ENCODE measurements at places on chromosomes 7 and 10. TPM values are rescaled to one million over a fixed set of nuclear protein-coding genes. Genes with fewer than 3 reads are reported as not detected.

LRRD1 gene
- not detected for polyA plus RNA-seq

STEAP2 gene
- 3.4 TPM for polyA plus RNA-seq

RSPH10B2 gene
- polyA plus RNA-seq: not detected

DNA sequence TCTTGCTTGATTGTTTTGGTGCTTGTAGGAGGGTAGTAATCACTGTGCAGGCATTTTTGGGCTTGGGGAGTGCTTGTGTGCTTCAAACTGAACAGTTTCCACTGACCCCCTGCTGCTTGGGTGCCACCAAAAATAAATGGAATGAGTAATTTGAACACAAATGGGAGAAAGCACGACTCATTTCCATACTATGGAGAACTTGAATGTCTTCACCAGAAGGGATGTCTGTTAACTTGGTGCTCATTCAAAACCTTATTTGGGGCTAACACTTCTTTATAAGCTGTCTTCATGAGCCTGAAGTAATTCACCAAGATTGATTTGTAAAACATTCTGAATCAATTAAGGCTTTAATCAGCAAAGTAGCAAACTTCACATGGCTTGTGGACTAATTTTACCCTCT is 560.3 kb downstream of the SDK1 start:
- H3K4me1 ChIP-seq: no peaks in the 10 kb centered on the region
- H3K27ac ChIP-seq: no peak overlapping the region

GRCh38 chr10:6299234-6299633 is 96.5 kb downstream of the PFKFB3 start:
- peak overlapping the region; percentile 89 for H3K27ac ChIP-seq
- DNase-seq: peak; percentile 89

DNA sequence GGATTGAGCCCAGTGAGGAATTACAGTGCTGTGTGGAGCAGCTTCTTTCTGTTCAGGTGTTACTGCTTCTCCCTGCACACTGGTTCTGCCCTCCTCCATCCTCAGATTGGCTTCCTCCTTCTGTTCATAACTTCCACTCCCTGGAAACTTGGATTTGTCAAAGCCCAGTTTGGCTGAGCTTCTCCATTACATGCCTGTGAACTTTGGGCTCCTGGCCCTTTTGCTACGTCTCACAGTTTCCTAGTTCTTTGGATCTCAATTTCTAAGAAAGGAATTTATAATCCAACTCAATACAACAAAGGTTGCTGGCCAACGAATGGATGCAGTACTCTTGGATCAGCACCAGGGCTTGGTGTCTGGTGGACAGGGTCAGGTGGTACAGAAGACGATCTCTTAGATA is 318.1 kb downstream of the RPS24 start:
- no peak overlapping the region for H3K4me3 ChIP-seq
- H3K27ac ChIP-seq: no peak overlapping the region
- no peaks in the 10 kb centered on the region for H3K36me3 ChIP-seq
- no peaks in the 10 kb centered on the region for H3K4me1 ChIP-seq

- no peak overlapping the region for H3K27ac ChIP-seq
- no peak for DNase-seq
- H3K4me1 ChIP-seq: peaks cover 6% of the 10 kb centered on the region
- no peak overlapping the region for H3K4me3 ChIP-seq
- H3K27me3 ChIP-seq: no peaks in the 10 kb centered on the region
These were observed 98.2 kb upstream of the NEBL start for GRCh38 chr10:20995123-20995987.

DNA sequence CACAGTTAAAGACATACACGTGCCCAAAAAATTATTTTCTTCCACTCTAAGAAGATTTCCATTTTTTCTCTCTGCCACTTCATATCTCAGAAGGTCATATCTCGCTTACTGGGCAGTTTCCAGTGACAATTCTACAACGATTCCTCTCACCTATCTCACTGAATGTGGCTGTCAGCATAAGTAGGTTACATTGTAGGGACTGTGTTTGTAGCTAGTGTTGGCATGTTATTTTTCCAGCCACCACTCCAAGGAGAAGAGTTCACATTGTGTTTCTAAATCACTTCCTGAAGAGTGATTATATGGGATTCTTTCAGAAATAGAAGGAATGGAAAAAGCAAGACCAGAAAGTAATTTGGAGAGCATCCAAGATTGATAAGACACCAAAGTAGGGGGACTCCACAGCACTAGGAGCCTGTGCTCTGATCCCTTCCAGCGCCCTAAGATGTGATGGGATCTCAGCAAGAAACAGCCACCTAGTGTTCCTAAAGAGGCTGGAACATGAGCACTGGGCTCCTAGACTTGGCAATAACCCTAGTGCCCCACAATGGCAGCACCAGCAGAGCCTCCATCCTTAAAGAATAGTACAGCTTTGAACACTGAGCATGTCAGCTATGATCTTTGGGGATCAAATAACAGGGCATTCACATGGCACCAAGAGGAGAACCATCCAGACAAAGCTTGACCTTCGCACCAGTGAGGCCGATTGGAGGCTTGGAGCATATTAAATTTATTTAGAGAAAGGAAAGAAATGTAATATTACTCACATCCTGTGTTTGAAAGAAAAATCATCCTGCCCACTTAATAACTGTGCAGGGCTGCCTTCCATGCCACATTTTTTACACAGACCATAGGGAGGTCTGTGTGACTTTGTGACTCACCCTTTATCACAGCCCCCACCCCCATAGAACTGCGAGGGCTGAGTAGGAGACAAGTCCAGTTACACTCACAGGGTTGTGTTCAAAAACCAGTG is 51.8 kb downstream of the CAV1 start:
- peaks cover 9% of the 10 kb centered on the region for H3K4me1 ChIP-seq
- H3K27me3 ChIP-seq: no peaks in the 10 kb centered on the region

DNA sequence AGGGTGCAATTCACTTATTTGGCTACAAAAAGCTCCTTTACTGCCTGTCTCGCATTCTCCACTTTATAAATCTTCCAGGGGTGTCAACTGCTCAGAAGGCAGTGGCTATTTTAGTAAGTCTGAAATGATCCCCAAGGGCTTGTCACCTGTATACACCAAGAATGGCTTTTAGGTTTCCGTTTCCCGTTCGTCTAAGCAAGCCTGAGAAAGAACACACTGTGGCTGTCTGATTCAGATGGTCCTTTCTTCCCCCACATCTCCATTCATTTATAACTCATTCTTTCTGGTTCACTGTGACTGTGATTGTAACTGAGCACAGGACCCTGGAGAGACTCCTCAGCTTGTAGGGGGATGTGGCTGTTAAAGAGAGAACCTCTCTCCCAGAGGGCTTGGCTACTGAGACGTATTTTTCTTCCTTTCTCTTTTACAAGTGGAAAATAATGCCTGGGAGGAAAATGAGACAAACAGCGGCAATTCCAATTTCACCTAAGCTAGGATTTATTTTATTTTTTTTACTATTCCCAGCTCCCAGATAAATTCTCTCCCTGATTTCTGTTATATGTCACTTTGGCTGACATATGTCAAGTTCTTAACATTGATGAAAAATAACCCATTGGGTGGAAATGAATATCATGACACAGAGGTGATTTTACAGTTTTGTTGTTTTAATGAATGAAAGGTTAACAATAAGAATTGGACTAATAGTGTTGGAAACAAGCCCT is 129.3 kb downstream of the FAM107B start:
- H3K4me3 ChIP-seq: no peak overlapping the region
- no peak for DNase-seq
- H3K27ac ChIP-seq: no peak overlapping the region
- H3K27me3 ChIP-seq: no peaks in the 10 kb centered on the region
- peaks cover 13% of the 10 kb centered on the region for H3K4me1 ChIP-seq

- no peaks in the 10 kb centered on the region for H3K36me3 ChIP-seq
- H3K27ac ChIP-seq: no peak overlapping the region
- H3K27me3 ChIP-seq: no peaks in the 10 kb centered on the region
- no peak for DNase-seq
These were observed 16.1 kb downstream of the CCDC186 start for GRCh38 chr10:114157912-114158311.

DNA sequence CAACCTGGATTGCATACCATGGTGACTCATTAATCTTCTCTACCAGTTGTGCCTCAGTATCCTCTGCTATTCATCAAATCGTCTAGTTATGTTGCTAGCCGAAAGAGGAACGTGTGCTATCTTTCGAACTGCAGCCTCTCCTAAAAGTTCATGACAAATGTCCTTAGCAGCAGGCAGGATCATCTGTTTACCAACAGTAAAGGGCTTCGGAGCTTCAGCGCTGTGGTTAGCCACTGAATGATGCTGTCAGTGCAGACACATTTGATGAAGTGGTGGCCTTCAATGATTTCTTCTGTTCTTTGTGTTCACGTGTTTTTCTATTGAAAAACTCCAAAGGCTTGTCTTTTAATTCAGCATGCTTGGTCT is 68.8 kb downstream of the CSTF2T start:
- H3K27me3 ChIP-seq: no peaks in the 10 kb centered on the region
- H3K27ac ChIP-seq: no peak overlapping the region
- DNase-seq: no peak

- no peaks in the 10 kb centered on the region for H3K36me3 ChIP-seq
- no peak overlapping the region for H3K4me3 ChIP-seq
- DNase-seq: no peak
- H3K4me1 ChIP-seq: peaks cover 6% of the 10 kb centered on the region
- H3K27me3 ChIP-seq: no peaks in the 10 kb centered on the region
These were observed 888.2 kb downstream of the LRMDA start for GRCh38 chr10:76319661-76320060.

GRCh38 chr7:85287106-85287825 is 100.4 kb upstream of the SEMA3D start:
- no peaks in the 10 kb centered on the region for H3K27me3 ChIP-seq
- DNase-seq: peak; percentile 6

DNA sequence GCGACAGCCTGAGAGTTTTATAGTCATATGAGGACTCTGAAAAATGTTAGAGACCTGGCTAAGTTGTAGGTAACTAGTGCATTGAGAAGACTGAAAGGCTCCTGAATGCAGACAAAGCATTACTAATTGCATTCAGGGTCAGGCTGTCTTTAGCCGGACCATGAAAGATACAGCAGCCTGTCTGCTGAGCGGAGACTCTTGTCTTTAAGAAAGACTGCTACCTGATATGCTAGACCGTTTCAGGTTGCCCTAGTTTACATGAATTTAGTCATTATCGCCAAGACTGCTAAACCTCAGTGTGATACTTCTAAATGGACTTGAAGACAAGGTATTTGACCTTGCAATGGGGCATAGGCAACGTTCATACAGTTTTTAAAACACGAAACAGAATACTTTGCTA is 81.2 kb downstream of the BMPR1A start:
- no peak overlapping the region for H3K4me3 ChIP-seq
- H3K36me3 ChIP-seq: no peaks in the 10 kb centered on the region
- H3K27ac ChIP-seq: no peak overlapping the region
- no peaks in the 10 kb centered on the region for H3K27me3 ChIP-seq
- H3K4me1 ChIP-seq: no peaks in the 10 kb centered on the region

DNA sequence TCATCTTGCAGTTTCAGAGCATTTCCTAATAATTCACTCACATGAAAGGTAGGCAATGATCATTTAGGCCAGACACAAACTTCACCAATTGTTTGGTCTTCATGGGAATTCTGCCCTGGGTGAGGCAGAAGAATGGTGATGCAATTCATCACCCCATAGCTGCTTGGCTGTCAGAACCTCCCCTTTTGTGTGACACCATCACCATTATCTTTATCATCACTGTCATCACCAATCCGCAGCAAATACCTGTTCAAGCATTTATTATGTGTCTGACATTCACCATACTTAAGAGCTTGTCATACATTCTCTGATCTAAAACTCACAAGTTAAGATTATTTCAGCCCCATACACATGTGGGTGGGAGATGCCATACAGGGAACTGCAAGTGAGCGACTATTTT is 799.5 kb upstream of the LRRN3 start:
- H3K27ac ChIP-seq: no peak overlapping the region
- H3K4me1 ChIP-seq: no peaks in the 10 kb centered on the region
- DNase-seq: no peak
- H3K27me3 ChIP-seq: no peaks in the 10 kb centered on the region
- no peak overlapping the region for H3K4me3 ChIP-seq
- no peaks in the 10 kb centered on the region for H3K36me3 ChIP-seq

All from hepatocyte (in vitro differentiated cells).